K562 (cell line): ENCODE measurements at places on chromosomes 7 and 10.

DNA sequence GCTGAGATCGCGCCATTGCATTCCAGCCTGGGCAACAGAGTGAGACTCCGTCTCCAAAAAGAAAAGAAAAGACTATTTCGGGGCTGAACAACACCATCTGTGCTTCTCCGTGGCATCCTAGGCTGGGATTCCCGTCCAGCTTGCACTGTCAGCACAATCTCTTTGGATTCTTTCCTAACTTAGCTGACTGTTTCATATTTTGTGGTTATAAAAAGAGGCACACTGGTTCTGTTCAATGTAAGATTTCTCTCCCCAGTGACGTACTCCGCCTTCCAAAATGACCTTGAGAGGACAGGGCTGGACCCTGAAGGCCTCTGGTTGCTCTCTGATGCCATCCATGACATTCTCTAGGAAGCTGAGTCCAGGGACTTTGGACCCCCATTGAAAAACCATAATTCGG lies 8.8 kb downstream of the ZNHIT1 start:
- DNase-seq = no peak

DNA sequence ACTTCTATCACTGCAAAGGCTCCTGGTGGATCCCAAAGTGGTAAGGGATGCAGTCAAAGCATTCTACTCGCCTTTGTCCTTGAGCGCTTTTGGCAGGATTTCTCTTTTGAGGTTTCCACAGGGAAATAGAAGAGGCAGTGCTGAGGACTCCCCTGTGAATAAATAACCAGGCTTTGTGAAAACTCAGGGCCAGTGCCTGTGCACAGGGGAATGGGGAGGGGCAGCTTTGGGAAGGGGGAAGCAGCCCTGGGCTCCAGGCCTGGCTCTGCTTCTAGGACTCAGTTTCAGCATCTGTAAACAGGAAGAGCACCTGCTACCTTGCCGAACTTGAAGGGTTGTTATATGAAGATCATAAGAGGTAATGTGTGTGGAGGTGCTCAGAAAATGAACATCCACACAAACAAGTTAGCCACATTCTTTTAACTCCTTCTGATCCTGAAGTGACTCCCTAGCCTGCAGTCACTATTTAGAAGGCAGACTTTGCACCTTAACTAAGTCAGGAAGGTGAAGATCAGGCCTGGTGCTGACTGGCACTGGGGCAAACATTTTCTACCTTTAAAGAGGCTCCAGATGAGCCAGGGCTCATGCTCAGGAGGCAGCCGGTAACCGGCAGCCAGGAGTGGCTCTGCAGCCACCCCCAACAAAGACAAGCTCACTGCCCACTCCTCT lies 22.5 kb upstream of the MMP21 start:
- no peak for DNase-seq

DNA sequence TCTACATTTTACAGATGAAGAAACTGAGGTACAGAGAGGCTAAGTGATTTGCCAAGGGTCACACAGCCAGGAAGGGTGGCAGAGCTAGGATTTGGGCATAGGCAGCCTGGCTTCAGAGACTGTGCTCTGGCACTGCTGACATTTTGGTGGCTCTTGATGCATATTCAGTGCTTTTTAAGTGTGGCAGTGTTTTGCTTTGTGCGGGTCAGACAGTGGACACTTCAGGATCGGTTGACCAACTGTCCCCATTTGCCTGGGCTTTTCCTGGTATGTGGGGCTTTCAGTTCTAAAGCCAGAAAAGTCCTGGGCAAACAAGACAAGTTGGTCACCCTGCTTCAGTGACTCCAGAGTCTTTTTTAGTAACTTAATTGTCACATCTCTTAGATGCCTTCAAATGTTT lies 35.0 kb downstream of the SUFU start:
- no peak for DNase-seq

DNA sequence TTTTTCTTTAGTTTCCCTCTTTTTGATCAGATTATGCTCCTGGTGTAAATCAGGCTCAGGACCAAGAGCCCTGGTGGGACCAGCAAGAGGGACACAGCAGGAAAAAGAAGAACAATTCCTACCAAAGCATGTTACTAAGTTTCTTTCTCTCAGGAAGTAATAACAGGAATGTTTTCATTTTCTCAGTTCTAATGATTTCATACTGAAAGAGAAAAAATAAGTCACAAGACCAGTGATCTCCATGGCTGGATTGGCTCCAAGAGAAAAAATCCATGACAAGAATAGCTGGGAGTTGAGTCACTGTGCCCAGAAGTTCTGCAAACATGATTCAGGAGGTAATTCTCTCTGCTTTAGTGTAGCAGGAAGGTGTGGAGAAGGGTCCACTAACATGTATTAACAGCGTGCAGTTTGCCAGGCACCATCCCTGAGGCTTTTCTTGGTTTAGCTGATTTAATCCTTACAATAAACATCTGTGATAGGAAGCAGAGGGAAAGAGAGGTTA lies 23.8 kb upstream of the IFIT2 start:
- no peak for DNase-seq

DNA sequence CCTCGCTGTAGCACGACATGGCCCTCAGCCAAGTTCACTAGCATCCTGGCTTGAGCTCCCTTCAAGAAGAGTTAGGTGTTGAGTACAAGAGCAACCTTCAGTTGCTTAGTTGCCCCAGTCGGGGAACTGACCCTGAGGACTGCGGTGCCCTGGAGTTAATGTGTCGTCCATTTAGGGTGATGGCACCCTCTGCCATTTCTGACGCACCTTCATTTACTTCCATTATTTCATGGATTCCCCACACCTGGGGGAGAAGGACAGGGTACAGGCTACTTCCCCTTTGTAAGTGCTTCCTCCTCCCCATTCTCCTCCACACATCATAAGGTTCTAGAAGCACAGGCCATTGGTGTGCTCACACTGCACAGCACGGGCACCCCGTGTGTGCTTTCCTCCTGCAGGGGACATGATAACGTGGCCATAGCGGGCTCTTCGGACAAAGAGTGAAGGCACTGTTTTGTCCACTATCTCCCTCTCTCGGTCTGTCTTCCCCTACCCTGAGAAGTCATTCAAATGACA lies 1.8 kb downstream of the ALOX5 start:
- DNase-seq = no peak

DNA sequence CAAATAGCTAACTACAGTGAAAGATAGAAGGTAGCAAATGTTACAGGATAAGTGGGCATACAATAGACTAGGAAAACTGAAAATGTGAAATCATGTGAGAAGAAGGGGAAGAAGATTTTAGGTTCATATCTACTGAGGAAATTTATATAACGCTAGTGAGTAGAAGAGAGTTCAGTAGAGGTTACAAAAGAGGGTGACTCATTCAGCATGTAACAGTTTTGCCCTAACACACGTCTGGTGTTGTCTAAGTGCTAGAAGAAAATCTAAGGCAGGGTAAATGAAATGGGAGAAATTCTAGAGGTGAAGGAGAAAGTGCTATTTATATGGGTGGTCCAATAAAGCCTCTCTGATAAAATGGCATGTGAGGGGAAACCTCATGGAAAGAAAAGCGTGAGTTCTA lies 731.4 kb upstream of the POT1 start:
- no peak for DNase-seq

DNA sequence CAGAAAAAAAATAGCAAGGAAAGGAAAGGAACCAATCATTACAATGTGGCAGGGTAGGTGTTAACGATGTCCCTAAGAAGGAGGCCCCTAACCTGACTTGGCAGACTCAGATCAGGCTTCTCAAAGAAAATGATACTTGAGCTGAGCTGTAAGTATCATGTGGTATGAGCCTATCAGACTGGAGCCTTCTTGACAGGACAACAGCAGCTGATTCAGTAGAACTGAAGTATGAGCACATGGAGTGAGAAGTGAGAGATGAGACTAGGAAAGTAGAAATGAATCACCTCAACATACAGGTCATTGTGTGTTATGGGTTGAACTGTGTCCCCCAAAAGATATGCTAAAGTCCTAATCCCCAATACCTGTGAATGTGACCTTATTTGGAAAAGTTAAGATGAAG lies 66.3 kb downstream of the MTERF1 start:
- DNase-seq = no peak

GRCh38 chr7:3043544-3044371 lies at the start of gene CARD11:
CARD11 (minus strand) TSS chr7:3043867; CDS start chr7:2958506, 85,361 bp downstream.
- peak; percentile 83 for DNase-seq

DNA sequence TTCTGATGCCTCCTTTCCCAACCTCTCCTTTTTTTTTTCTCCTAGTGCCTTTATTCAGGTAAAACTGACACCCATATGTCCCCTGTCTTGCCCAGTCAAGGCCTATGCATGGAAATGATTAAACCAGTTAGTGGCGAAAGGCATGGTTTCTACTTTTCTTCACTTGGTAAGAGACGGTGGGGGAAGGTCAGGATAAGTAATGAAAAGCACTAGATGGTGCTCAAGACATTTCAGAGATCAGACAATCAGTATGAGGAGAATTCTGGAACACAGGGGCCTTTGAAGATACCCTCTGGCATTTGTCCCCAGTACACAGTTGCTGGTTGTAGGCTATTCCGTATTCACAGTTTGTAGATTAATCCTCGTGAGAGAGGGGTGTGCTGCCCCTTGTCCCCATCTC lies 121.2 kb downstream of the RTKN2 start:
- DNase-seq = no peak
